ENCODE measurements at places on chromosomes 5 and 9.

DNA sequence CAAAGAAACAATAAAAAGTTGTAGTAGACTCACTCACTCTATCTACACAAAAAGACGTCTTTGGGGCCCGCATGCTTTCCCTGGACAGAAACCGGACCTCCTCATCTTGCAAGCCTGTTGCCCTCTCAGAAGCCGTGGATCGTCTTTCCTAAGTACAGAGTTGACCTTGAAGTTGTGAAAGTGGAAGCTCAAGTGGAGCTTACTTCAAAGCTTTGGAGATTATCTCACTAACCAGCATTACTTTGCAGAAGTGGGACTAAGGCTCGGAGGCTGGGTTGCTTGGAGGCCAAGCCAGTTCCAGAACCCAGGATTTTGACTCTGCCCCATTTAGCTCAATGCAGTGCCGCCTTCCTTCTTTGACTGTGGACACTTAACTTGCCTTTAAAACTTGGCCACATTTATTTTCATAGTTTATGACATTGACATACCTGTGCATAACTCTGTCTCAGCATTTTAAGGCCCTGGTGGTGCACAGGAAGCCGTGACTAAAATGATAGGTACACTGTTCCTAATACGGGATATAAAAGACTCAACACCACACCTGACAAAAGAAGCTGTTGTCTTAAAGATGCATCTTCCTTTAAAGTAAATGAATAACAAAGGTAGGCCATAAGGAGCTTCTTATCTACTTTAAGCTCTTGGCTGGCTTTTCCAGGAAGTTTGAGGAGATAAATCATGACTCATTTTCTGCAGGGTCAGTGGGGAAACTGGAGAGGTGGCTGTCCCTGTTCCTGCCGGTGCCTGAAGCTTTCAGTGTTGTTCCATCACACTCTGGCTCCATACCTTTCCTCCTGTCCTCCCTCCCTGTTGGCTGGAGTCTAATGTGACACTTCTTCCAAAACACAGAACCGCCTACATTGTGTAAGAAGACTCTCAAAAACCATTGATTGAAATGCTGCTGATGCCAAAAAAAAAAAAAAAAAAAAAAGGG, 10.7 kb downstream of the SLC25A25 start:
- DNase-seq = no peak

- DNase-seq = peak; percentile 34
Measured at GRCh38 chr9:107548298-107549142, 59.0 kb upstream of the KLF4 start.

- no peak for DNase-seq
Measured at GRCh38 chr5:112254303-112254702, 164.8 kb downstream of the EPB41L4A start.

DNA sequence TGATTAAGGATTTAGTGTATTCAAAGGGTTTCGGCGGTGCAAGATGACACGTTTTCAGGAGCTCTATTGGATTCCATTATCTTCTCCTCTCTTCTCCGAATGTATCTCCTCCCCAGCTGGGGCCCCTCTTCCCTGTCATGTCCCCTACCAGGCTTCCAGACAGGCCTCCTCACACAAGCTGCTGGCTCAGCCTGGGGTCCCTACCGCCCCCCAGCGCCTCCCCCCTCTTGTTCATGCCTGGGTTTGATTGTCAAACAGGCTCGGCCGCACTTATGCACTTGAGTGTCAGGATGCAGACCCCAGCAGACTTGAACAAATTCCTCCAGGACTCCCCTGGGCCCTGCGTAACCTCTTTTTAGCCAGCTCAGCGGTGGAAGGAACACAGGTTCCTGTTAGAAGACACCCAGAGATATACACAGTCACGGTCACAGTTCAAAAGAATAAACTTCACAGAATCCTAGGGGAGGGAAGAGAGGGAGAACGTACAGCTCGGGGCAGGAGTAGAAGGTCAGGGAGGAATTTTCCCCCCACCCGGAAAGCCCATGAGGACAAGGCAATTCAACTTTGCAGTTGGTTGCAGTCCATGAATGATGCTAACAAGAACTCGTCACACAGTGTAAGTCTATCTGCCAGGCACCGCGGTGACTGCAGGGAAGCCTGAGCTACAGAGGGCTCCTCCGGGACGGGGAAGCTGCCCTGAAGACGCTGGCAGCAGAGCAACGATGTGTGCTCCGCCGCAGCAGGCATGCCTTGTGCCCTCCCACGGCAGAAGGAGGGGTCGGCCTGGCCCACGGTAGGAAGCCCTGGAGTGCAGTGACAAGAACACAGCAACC, 560.0 kb downstream of the BNC2 start:
- DNase-seq = peak; percentile 70

DNA sequence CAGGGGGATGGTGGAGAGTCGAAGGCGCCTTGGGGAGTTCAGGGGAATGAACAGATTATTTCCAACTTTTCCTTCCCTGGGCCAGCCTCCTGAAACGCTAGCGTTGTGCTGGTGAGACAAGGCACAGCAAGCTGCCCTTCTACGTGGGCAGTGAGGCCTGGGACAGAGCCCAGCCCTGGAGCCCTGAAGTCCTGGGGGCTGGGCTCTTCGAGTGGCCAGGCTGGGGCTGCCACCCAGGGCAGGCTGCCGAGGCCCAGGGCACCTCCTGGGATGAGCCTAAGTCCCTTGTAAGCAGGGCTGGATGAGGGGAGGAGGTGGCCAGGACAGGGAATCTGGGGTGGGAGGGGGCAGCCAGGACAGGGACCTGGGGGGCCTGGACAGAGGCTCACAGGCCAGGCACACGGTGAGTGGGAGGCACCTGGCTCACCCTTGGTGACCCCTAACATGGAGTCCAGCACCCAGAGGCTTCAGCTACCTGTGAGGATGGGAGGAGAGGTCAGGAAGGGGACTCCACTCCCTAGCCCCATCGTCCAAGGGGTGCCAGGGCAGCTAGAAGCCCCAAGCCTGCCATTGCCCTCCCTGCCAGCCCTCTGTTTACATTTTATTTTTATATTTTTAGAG, 1.3 kb upstream of the LCN12 start:
- DNase-seq = no peak

DNA sequence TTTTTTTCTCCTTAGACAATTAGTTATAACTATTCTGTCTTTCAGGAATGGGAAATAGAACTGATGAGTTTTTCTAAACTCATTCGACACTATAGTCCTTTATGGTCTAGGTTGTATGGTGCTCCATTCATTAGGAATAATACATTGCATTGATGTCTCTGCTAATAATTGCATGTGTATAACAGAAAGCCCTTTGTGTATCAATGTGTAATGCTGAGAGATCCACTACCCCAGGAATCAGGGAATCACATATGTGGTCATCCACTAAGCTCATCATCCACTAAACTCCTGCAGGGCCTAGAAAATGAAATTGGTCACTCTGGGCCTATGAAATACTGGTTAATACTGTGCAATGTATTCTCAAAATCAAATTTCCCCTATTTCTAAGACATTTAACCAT, 242.0 kb upstream of the CDH18 start:
- no peak for DNase-seq

- no peak for DNase-seq
Measured at GRCh38 chr5:147965715-147966114, 59.4 kb upstream of the C5orf46 start.

- DNase-seq = no peak
Measured at GRCh38 chr5:100542086-100542485, 6.9 kb downstream of the FAM174A start.

DNA sequence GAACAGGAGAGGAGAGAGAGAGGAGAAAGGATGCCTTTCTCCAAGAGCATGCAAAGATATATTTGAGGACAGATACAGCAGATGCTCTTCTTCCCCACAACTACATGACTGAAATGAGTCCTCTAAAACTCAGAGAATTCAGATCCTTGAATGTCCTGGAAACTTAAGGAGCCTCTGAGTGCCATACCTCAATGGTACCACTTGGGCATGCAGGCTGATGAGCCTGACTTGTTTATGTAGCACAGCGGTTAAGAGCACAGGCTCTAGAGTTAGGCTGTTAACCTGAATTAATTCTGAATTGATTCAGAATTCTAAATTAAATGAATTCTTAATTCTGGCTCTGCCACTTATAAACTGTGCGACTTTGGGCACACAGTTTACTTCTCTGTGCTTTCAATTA, 5.7 kb downstream of the PLPPR1 start:
- DNase-seq = no peak

DNA sequence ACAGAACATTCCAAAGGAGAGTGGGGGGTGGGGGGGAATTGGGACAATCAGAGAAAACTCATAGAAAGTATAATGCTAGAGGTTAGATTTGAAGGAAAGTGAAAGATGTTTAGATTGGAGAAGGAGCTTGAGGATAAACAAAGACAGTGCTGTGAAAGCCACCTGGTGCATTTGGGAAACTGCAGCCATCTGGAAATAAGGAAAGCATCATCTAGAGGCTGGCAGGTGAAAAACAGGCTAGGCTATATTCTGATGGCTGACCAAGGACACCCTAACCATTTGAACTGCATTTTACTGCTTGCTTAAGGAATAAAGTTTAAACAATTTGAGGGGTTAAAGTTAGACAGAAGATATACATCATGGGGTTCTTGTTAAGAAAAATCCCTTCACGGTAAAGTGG, 296.4 kb downstream of the CETN3 start:
- no peak for DNase-seq

- peak; percentile 6 for DNase-seq
Measured at GRCh38 chr5:42360056-42360455, 63.2 kb upstream of the GHR start.

GRCh38 chr5:73160239-73160671, 12.7 kb upstream of the TMEM174 start:
- DNase-seq = no peak
